ENCODE measurements at places on chromosomes 11 and 22.

GRCh38 chr11:100991541-100991940 is 138.1 kb downstream of the PGR start:
- no peak for DNase-seq

DNA sequence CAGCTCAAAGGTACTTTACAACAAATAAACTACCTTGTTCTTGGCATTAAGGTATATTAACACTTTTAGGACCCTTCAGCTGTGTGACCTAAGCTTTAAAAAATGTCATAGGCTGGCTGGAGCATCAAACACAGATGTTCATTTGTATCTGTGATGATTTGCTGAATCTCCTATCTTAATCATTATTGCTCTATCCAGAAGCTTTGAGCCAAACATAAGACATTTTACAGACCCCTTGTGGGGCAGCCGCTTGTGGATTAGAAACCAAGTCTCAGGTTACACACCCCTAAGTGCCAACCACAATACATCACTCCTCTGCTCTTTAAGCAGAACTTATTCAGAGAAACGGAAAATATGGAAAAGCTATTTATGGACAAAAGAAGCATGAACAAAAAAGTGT is 394.2 kb upstream of the CCDC90B start:
- no peak for DNase-seq

DNA sequence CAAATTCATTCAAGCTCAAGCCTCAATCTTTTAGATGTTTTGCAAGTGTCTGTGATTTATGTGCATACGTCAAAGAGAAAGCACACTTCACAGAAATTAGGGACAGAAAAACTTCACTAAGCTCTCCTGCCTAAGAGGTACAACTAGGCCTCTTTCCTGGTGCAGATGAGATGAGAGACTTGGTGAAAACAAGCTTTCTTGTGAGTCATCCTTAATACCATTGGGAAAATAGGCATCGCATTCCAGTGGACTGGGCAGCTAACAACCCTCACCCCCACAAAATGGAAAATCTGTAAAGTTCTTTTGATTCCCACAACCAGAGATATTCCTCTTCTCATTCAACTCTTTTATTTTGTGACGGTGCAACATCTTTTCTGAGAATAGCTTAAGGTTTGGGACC is 1110.4 kb upstream of the CCDC90B start:
- no peak for DNase-seq

DNA sequence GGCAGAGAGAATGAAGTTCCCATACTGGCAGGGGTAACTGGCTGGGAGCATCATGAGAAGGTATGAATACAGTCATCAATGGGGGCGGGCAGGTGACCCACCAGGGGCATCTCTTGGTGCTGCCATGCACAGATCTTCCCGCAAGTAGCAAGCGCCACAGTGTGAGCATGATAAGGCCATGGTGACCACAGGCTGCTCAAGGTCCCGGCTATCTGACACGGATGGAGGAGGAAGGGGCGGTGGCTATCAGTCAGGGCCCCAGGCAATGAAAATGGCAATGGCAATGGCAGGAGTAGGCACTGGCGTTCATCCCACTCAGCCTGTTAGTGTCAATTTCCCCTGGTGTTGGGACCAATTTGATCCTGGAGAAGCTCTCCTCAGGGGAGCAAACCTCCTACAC is 21.6 kb downstream of the ASCL2 start:
- no peak for DNase-seq

GRCh38 chr11:62770778-62771143 is 435 bp upstream of the TAF6L start:
- DNase-seq: no peak

DNA sequence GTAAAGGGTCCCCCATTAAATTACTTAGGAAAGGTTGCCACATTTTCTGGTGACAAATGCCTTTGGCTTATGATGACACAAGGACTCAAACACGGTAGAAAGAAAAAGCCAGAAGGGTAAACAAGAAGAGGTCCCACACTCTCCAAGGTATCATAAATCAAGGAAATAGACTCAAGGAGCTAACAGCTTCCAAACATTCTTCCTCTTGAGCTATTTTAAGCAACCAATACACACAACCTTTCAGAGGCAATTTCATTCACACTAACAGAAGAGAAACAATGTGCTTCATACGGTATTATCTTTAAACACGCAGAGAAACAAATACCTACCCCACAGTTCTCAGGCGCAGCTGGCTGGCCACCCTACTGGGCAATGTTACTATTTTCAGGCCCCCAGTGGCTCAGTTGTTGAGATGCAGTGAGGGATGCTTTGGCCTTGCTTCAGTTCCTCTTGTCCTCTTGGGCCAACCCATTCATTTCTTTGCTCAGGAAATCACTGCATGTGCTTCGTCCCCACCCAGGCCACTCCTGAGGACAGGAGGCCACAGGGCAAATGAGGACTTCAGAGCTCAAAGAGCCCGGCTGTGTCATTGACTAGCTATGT is 15.8 kb downstream of the ABTB2 start:
- no peak for DNase-seq

DNA sequence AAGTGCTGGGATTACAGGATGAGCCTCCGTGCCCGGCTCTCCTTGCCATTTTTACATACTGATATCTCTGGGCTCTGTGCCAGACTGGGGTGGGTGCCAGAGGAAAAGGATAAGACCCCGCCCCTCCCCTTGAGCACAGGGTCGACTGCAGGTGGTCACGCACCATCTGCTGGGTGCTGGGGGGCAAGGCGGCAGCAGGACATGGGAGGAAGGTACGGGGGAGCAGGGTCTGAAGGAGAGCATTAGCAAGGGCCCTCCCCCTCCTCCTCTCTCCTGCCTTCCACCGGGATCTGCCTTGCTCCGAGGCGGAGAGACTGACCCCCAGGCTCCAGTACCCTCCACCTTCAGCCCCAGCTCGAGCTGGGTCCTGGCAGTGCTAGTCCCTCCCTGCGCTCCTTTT is 9.7 kb upstream of the PGA3 start:
- DNase-seq: no peak

- DNase-seq: no peak
These were observed 14.3 kb downstream of the ATP5MG start for GRCh38 chr11:118415739-118416068.

DNA sequence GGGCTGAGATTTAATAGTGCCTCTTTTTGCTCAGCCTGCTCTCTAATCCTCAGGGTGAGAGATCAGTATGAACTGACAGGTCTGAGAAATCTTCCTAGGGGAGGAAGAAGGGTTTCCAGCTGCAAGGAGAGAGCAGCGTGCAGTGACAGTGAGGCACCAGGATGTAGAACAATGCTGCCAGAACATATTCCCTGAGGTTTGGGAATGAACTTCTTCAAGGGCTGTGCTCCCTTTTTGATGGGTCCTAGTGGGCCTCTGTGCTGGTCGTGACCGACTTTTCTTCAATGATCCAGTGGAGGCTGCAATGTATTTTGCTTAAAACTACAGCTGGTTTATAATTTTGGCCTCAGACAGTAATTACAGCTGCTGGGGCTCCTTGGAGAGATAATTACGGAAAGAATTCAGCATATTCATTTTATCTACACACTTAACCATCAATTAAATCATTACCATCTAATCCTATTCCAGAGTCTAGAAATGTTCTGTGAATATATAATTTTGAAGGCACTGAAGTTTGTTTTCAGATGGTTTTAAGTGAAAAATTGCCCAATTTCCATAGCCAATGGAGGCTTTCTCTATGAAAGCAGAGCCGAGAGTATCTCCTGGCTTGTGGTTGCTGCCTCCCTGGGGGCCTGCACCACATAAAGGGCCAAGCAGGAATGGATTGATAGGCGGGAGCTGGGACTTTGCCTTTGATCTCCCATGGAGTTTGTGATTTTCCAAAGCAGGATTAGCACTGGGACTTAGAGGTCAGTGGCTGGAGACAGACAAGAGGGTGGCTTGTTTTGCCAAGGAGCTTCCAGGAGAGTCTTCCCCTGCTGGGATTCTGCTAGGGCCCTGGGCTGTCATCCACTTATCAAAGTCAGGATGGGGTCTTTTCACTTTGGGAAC is 41.0 kb upstream of the OLFML1 start:
- no peak for DNase-seq

- no peak for DNase-seq
These were observed 64.3 kb upstream of the PITPNB start for GRCh38 chr22:27983361-27983791.

DNA sequence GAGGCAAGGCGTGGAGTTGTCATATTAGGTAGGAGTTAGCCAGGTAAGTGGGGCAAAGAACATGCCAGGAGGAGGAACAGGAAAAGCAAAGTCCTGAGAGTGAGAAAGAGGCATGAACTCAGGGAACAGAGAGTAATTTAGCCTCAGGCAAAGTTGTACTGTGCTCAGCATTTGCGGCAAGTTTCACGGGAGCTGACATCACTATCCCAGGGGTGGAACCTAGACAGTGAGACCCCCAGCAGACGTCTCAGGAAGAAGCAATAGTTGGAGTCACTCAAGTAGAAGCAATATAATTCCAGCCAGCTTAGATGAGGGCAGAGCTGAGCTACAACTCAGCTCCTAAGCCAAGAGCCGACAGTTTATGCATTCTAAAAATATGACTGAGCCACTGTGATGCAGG is 426.0 kb upstream of the ISX start:
- DNase-seq: no peak

- no peak for DNase-seq
These were observed 794 bp upstream of the FXYD6 start for GRCh38 chr11:117877120-117877784.

DNA sequence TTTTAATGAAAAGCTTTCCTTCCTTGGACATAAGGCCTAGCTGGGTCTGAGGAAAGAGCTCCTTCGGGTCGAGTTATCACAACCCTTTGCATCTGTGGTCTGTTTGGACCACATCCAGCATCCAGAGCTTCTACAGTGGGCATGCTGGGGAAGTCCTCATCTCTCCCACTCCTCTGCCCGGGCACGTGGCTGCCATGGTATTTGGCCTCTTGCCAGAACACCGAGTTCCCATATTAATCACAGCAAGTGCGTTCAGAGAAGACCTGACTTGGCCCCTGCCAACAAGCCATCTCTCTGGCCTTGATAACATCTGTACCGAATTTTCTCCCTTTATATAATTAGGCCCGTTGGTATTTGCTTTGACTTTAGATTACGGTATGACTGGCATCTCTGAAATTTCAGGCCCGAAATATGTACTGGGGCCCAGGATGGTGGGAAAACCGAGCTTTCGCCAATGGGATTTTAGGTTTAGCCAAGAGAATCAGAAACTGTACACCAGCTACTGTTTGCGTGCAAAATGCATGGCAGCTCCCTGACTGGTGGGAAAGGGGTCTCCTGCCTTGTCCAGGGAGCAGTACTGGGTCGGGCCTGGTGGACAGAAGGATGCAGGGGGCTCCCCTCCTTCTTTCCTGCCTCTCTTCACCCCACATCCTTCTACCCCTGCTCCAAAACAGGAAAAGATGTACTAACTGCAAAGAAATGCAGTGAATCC is 90.0 kb downstream of the MICAL2 start:
- DNase-seq: no peak

- DNase-seq: no peak
These were observed 1471.6 kb downstream of the TBC1D22A start for GRCh38 chr22:48234011-48234410.

- no peak for DNase-seq
These were observed 186.1 kb downstream of the MYO18B start for GRCh38 chr22:25928038-25928437.

GRCh38 chr11:110977661-110978060 is 265.4 kb upstream of the ARHGAP20 start:
- no peak for DNase-seq

GRCh38 chr22:44289414-44290171 is 23.2 kb downstream of the SHISAL1 start:
- DNase-seq: no peak

DNA sequence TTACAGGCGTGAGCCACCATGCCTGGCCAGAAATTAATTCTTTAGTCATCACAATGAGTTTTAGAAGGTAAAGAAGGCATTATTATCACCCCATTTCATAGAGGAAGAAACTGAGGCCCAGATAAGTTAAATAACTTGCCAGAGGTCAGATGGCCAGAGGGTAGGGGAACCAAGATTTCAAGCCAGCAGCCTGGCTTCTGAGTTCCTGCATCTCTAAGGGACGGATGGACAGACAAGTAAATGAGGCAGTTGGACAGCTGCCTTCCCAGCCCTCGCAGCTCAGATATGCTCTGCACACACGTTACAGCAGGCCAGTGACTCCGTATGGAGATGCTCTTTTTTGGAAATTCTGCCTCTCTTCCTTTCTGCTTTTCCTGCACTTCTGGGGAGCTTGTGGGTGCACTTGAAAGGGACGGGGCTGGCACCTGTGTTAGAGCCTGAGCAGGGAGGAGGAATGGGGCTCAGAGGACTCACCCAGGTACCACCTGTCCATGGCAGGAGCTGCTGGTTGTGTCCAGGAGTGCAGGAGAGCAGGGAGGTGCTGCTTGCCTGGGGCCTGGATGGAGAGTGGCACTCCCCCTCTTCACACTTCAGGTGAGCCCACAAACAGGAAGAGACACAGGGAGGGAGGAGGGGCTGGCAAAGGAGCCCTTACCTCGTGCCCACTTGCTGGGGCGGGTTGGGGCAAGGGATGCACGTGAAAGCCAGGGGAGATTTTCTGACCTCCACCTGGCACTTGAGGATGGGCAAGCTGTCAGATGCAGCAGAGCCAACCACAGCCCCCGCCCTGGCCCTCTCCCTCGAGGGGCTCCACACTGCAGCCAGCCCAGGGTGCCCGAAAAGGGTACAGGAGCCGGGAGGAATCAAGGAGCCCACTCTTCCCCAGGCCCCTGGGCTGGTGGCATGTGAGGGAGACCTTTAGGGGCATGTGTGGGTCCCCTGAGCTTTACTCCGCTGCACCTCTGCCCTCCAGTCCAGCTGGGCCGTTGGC is 3.3 kb upstream of the FXYD2 start:
- DNase-seq: no peak

- DNase-seq: no peak
These were observed 65.2 kb downstream of the CD82 start for GRCh38 chr11:44630511-44631210.

DNA sequence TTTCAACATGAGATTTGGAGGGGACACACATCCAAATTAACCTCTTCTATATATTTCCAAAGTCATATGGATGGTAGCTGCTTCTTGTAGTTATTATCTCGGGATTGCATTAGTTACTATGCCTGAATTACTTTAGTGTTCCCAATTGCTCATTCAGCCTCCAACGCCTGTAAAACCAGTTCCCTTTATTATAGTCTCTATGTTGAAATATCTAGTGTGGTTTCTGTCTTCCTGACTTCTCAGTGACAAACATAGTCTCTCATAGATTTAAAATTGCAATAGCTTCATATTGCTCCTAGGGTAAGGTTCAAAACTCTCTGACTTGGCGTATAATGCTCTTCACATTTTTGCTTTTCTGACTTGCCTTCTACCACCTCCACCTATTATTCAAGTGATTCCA is 366.4 kb downstream of the CASP12 start:
- no peak for DNase-seq

Data from activated CD8-positive, alpha-beta memory T cell treated with anti-CD3 and anti-CD28 coated beads for 1 hour (primary cell).